ENCODE measurements at places on chromosomes 3 and 15.
A peak's percentile ranks its signal among the peaks of the same experiment; 100 is the strongest.

GRCh38 chr15:56821721-56822425, 88.6 kb upstream of the ZNF280D start:
- ATAC-seq: peak; percentile 91

DNA sequence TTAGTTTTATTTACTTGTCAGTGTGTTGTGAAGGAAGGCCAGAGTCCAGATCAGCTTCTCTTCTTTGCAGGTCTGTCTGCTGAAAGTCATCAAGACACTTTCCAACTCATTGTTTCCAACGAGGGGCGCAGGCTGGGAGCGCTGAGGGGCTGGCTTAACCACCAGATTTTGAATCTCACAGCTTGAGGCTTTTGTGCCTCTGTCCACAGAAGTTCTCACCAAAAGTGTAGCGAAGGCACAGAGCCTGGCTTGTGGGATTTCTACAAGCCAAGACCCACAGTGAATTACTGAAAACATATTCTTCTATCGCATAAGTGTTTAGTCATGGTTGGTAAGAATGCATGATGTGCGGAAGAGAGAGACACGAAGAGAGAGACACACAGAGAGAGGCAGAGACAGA, 35.2 kb downstream of the BHLHE40 start:
- no peak for ATAC-seq

DNA sequence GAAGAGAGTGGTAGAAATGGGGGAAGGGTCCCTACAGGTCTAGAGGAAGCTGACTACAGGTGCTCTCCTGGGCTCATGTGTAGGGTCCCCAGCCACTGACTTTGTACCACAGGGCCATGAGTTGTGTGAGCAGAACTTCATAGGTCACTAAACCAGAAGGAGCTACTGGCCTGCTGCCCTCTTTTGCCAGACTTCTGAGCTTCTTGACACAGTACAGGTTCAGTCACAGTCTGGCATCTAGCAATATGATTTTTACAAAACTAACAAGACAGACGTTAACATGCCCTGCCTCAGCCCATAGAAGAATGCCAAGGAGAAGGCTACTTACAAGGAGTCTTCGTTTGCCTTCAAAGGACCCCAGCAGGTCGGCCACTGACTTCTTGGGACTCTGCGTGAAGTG, 3.2 kb downstream of the CCDC80 start:
- ATAC-seq: no peak

- ATAC-seq: no peak
Measured at GRCh38 chr3:7029562-7029961, 168.6 kb downstream of the GRM7 start.

DNA sequence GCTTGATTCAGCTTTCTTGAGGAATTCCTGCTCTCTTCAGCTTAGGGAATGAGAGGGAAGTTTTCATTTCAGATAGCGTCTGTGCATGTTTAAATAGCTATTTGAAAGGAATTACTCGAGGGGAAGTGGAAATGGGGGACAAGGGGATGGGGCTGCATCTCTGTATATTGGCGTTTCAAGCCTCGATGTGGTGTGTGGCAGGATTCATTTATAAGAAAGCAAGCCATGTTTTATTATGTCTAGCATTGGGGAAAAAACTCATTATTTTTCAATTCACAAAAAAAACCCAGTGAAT, 1.0 kb downstream of the ATP2C1 start:
- ATAC-seq: no peak

GRCh38 chr3:113695431-113695785, 1.0 kb downstream of the USF3 start:
- ATAC-seq: no peak

DNA sequence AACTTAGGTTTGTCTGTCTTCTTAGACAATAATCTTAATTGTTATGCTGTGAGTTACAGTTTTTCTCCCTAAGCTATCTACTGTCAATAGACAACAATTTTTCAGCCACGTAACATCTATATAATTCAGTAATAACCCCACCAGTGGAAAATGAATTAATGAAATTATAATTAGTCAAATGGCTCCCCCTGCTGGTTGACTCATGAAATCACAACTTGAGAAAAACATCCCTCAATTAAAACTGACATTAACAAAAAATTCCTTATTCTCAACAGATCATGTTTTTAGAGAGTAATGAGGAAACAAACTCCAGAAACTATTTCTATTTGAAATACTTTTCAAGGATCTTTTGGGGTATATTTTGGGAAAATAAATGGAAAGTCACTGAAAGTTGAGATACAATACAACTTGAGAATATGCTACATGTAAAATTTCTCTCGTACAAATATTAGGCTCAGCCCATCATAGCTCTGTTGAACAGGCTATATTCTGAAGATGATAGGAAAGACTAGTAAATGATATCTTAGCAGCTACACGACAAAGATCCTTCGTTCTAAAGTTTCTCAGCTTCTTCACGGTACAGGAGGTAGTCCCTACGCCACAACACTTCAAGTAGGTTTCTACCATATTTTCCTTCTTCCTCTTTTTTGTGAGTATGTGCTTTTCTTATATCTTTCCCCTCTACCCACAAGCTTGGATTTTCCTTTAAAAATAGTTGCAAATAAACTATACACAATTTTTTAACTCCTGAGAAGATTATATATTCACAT, 20.7 kb downstream of the PPP1R2 start:
- ATAC-seq: no peak

GRCh38 chr3:172148241-172148640, 108.9 kb downstream of the FNDC3B start:
- ATAC-seq: no peak

- no peak for ATAC-seq
Measured at GRCh38 chr3:89414270-89414669, 306.8 kb downstream of the EPHA3 start.
